ENCODE measurements at places on chromosomes 2 and 18.
A peak's percentile ranks its signal among the peaks of the same experiment; 100 is the strongest.

DNA sequence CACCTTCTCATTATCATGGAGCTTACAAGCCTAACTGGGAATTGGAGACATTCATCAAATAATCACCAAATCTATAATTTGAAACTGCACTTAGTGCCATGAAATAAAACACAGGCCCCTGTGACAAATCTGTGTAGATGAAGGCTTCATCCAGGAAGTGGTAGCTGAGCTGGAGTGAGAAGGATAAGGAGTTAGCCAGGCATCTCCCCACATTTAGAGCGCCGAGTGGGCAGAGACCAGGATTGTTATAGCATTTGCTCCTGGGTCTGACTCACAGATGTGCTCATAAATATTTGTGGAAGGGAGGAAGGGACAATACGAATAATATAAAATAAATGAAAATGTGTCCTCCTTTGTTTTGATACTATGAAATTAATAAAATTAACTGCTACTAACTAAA, 2.5 kb upstream of the MAT2A start:
- DNase-seq = peak; percentile 68

DNA sequence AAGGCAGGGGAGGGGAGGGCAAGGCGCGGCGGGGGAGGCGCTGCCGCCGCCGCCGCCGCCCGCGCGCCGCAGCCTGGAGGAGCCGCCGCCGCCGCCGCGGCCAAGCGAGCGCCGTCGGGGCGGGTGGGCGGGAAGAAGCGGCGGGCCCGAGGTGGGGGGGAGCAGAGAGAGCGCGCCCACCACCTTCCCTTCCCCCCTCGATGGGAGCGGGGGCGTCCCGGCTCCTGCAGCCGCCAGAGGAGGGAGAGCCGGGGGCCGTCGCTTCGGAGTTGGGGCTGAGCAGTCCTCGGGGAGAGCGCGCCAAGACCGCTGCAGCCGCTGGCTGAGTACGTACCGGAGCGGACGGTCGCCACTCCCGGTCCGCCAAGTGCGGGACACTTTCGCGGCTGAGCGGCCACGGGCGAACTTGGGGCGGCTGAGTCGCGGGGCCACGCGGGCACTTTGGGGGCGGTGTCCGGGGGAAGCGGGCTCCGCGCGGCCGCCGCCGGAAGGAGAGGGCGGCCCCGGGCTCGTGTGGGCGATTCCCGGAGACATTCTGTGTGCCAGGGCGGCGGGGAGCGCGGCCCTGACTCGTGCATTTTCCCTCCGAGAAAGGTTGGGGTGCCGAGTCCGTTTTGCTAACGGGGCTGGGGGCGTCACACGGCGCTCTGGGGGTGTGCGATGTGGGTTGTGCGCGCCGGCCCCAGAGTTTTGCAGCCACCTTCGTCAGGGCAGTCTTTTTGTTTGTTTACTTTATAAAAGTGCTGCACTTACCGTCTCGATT, at the start of gene NAB1:
Gene NAB1, plus strand, starts transcription at position 49 of the 763 bp plus-strand sequence. CDS start 10,094 bp downstream, outside the sequence.
- DNase-seq = no peak

DNA sequence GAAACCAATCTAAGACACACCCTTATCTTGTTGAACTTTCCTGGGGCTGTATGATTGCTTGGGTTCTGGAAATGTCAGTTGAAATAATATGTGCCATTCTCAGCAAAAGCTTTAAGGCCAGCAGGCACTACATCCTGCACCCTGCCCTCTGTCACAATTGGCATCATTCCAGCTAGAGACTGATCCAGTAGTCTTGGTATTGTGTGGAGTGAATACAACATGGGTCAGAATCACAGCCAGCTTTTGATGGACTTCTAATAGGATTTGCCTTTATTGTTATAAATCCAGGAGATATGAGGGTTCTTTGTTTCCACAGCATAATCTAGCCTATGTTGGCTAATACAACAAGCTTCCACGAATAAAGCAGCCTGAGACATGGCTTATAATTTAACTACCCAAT, 617.0 kb upstream of the CDH2 start:
- DNase-seq = no peak

- DNase-seq = no peak
Observed at GRCh38 chr2:84925336-84925723, 19.9 kb downstream of the TMSB10 start.

- DNase-seq = no peak
Observed at GRCh38 chr2:147031897-147032296, 812.9 kb upstream of the ACVR2A start.

DNA sequence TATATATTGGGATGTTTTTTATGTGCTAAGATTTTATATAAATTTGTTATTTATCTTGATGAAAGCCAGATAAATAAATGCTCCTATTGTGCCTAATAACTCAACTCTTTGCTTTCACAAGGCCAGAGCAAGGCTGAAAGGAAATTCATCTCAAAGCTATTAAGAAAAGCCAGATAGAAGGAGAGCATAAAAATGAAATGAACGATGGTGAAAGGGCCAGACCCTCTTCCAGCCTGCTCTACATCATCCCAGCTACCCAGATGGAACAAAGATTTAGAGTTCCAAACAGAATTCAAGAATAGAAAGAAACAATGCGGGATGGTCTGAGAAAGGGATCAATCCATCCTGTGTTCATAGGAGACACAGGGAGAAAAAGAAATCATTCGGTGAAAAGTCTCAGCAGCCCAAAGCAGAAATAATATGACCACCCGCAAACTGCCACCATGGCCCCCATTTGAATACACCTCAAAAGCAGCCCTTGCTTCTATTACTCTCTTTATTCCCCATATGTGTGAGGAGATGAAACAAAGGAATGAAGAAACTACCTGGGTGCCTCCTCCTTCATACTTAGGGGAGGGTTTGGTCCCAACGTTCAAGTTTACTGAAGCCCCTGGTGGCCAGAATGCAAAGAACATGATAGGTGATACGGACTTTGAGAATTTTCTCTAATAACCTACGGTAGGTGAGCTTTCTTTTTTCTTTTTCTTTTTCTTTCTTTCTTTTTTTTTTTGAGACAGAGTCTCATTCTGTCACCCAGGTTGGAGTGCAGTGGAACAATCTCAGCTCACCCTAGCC, 110.1 kb upstream of the FBXO11 start:
- DNase-seq = no peak

GRCh38 chr18:49161627-49162026, 210.9 kb upstream of the SMAD7 start:
- DNase-seq = no peak
